ENCODE measurements at places on chromosomes 3 and 15.

DNA sequence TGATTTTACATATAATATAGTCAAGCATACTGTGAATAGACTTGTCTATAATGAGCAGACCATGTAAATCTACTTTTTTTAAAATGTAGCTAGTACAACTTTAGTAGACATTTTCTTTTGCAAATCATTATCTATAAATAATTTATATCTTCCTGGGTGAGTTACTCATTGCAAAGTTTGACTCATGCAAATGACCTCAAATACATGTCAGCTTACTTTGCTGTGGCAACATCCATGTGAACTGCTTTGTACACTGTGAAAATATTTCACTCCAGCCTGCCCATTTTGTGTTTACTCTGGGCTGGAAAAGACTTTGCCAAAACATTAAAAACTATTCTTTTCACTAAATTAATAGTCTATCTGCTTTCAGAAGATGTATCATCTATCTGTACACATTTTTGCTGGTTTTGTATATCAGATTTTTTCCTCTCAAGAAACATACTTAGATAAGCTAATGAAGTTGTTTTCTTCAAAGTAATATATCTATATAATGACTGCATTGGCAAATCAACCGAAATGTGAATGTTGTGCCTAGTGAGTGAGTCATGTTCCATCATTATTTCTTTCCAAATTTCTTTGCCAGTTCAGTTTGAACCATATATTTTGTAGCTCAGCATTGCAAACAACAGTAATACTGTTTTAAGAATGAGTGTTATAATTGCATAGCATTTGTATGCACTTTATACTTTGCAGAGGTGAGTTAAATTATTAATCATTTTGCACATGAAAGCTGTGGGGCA lies 26.5 kb downstream of the IGSF10 start:
- no peak for DNase-seq

DNA sequence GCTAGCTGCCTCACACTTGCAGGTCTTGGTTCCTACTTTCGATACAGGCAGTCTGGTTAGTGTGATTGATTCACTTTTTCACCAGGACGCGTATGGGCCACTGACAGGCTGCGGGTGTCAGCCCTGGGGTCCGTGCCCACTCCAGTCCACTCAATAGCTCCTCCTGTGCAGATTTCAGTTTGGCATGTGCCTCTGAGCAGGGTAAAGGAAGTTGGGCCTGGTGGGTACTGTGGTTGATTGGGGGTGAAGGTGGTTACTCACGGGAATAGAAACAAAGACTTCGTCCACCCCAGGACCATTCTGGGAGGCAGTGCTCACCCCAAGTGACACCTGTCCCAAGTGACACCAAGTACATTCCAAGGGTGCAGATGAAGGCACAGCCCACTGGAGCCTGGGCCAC lies 62.3 kb downstream of the EPHB1 start:
- no peak for DNase-seq

GRCh38 chr3:110738531-110738930 lies 333.1 kb upstream of the NECTIN3 start:
- DNase-seq = no peak

GRCh38 chr3:67388738-67389137 lies 265.7 kb downstream of the SUCLG2 start:
- no peak for DNase-seq

- no peak for DNase-seq
Observed at GRCh38 chr15:92693691-92694331, 38.2 kb upstream of the FAM174B start.

All from ovary (tissue), 10 donors.